NCI-H748 treated with DMSO at 0.1 percent for 48 hours (cell line): ENCODE measurements at places on chromosomes 3 and 15.

GRCh38 chr15:74543583-74543982 lies 2.6 kb downstream of the ARID3B start:
- no peak for DNase-seq

GRCh38 chr15:22895465-22896190 lies 57.2 kb downstream of the NIPA2 start:
- no peak for DNase-seq

- DNase-seq = no peak
Measured at GRCh38 chr3:161212171-161212771, 8.8 kb upstream of the NMD3 start.

GRCh38 chr3:142968319-142969025 lies 5.0 kb upstream of the PAQR9 start:
- DNase-seq = no peak

DNA sequence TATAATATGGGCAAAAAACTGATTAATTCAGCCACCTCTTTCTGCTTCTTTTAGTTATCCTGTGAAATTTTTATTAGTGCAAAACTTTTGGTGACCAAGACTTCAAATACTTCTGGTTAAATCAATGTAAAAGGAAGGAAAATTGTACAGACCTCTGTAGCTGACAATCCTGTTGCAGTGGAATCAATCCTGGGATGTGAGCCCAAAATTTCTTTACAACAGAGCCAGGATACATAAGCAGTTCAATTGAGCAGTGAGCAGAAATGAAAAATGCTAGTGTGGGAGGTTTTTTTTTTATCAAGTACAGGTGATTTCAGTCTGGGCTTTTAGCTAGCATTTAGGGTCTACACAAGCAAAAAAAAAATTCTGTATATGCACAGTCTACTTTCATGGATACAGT lies 398.0 kb downstream of the OTOL1 start:
- DNase-seq = no peak

- DNase-seq = no peak
Measured at GRCh38 chr3:57091521-57092273, 31.2 kb downstream of the SPATA12 start.

DNA sequence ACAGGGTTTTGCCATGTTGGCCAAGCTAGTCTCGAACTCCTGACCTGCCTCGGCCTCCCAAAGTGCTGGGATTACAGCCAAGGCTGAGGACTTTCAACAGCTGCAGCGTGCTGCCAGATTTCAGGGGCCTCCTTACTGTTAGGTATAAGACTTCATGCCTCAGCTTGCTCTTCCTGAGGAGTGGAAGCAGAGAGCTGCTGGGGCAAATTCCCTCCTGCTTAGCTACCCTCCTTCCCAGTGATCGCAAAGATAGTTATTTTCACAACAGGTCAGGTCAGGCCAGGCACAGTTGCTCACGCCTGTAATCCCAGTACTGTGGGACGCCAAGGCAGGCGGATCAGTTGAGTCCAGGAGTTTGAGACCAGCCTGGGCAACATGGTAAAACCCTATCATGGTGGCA lies 2.6 kb upstream of the CPNE9 start:
- DNase-seq = no peak

- DNase-seq = no peak
Measured at GRCh38 chr3:106058475-106058874, 189.7 kb upstream of the CBLB start.

DNA sequence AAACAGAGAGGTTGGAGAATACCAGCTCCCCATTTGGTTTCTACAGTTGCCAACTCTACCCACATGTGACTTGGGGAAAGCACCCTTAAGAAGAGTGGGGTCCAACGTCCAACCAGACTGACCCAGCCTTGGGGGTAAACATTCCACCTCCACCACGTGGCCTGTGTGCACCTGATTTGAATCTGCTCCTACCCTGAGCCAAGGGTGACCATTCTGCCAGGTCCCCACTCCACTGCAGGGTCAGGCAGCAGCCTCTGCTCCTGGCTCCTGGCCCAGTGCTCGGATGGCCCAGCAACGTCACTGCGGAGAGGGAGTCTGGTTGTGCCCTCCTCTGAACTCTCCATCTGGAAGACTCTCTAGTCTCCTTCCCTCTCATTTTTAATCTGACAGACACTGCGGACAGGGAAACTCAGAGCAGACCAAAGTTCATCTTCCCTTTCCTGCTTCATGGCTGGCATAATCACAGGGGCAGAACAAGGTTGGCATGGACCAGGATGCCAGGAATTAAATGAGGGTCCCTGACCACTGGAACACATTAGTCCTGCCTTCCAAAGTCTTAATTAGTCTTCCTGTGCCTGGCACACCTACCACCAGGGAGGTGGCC lies 29.4 kb downstream of the FHIT start:
- no peak for DNase-seq

- DNase-seq = no peak
Measured at GRCh38 chr3:140128631-140129030, 193.6 kb downstream of the CLSTN2 start.

GRCh38 chr3:50204804-50205412 lies at the start of gene SLC38A3:
Gene SLC38A3 (plus strand): TSS chr3:50205271. CDS start chr3:50214200, 8,929 bp downstream.
- no peak for DNase-seq

GRCh38 chr3:142929109-142929508 lies 34.4 kb downstream of the PAQR9 start:
- peak; percentile 4 for DNase-seq
